ENCODE measurements at places on chromosomes 6 and 20.
A peak's percentile ranks its signal among the peaks of the same experiment; 100 is the strongest.

GRCh38 chr20:62066983-62067433 is 1.3 kb upstream of the TAF4 start:
- no peak for DNase-seq

DNA sequence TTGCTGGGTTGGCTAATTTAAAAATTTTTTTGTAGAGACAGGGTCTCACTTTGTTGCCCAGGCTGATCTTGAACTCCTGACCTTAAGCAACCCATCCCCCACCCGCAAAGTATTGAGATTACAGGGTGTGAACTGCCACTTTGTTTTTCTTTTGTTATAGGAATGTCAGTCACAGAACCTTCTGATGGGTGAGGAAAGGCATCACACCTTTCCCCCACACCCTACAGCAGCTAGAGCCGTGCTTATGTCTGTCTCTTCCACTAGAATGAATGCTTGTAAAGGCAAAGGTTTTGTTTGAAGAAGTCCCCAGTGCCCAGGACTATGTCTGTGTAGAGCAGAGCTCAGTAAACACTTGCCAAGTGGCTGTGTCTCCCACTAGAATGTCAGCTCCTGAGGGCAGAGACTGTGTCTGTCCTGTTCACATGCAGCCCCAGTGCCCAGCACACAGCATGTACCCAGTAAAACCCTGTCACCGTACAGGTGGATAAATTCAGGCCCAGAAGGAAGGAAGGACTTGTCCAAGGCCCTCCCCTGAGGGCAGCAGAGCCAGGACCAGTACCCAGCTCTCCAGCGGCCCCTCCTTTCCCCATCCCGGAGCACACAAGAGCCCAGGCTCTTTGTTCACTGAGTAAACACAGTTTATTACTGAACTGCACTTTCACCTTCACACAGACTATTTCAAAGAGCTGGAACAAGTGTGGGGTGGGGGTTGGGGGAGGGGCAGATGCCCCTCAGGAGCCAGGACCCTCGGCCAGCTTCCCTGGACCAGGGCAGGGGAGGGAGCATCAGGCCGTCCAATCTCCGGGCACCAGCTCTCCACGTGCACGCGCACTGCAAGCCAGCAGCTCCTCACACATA is 26.4 kb downstream of the COX4I2 start:
- DNase-seq: no peak

DNA sequence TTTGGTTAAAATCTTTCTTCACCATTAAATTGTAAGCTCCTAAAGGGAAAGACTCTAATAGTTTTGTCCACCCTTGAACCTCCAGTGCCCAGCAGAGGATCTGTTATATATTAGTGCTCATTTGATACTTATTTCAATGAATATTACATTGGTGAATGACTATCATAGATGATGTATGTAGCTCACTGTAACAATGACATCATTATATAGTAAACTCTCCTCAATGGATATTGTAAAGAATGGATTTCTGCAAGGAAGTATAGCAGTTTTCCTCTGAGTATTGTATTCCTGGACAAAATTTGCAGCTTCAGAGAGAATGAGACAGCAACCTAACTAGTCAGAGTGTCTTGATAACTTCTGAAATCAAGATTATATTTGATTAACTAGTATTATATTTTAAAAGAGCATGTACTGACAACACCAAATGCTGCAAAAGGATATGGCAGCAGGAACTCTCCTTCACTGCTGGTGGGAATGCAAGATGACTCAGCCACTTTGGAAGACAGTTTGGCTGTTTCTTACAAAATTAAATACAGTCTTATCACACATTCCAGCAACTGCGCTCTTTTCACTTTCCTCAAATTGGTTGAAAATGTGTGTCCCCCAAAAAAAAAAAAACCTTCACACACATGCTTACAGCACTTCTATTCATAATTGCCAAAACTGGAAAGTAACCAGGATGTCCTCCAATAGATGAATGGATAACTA is 189.8 kb upstream of the OPRM1 start:
- DNase-seq: no peak

- DNase-seq: no peak
Measured at GRCh38 chr20:58287638-58288037, 21.9 kb upstream of the RAB22A start.

DNA sequence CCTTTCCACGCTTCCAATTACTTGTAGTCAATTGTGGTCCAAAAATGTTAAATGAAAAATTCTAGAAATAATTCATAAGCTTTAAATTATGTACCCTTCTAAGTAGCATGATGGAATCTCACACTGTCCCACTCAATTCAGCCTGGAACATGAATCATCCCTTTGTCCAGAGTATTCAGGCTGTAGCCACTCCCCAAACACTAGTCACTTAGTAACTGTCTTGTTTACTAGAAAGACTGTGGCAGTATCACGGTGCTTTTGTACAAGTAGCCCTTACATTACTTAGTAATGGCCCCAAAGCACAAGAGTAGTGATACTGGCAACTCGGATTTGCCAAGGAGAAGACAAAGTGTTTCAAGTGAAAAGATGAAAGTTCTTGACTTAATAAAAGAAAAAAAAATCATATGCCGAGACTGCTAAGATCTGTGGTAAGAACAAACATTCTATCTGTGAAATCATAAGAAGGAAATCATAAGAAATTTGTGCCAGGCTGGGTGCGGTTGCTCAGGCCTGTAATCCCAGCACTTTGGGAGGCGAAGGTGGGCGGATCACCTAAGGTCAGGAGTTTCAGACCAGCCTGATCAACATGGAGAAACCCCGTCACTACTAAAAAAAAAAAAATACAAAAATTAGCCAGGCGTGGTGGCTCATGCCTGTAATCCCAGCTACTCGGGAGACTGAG is 168.5 kb upstream of the SIM1 start:
- no peak for DNase-seq

DNA sequence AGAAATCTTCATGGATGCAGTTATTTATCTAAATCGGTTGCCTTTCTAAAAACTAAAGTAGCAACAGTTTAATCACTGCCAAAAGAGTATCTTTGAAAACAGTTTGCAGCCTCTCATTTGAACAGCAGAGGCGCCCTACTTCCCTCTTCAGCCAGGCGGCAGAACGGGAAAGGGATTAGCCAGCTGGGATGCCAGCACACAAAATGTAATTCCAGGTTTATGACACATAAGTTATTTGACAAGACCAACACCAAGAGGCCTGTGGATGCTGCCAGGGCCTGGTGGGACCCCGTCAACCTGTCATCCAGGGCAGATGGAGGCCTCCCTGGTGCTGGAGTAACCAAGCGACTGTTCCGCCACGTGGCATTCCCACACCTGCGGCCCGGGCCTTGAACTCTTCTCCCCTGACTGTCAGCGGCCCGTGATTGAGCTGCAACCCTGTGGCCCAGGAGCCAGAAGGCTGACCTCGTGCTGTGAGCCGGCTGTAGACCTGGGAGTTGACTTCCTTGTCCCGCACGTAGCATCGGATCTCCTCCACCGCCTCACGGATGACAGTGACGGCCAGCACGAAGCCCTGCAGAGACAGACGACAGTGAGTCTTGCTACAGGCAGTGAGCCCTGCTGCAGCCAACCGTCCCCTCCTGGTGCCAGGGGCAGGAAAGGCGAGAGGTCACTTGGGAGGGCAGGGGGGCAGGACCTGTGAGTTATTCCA is 55.5 kb downstream of the ATP9A start:
- no peak for DNase-seq

DNA sequence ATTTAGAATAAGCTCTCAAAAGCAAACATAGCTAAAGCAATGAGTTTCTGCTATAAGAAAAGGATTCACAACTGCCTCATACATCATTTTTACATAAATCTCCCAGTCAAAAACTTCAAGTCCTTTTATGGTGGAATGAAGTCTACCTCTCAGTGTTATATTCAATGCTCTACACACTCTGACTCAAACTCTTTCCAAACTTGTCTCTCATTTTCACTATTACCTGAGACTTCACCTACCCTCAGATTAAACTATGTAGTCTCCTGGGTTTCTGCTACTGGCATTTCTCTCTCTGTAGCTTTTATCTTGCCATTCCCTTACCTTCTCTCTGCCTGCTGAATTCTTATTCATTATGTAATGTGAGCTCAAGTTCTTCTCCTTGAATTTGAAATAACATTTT is 11.4 kb downstream of the KIAA0408 start:
- no peak for DNase-seq

- peak; percentile 48 for DNase-seq
Measured at GRCh38 chr6:11251553-11252360, 19.3 kb upstream of the NEDD9 start.

DNA sequence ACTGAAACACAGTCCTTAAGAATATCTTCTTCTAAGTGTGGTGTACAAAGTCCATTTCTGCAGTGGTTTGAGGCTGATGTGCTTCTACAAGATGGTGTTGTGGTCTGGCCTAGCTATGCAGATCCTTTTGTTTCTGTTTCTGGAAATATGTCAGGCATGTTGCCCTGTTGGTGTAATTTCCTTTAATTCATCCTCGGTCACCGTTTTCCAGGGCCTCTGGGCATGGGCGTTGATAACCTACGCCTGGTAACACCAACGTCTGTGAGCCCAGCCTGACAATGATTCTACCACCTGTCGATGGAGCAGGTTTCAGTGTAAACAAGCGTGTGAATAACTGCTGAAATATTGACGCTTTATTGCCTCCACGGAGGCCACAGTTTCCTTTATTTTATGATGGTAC is 33.3 kb upstream of the AFDN start:
- DNase-seq: no peak

DNA sequence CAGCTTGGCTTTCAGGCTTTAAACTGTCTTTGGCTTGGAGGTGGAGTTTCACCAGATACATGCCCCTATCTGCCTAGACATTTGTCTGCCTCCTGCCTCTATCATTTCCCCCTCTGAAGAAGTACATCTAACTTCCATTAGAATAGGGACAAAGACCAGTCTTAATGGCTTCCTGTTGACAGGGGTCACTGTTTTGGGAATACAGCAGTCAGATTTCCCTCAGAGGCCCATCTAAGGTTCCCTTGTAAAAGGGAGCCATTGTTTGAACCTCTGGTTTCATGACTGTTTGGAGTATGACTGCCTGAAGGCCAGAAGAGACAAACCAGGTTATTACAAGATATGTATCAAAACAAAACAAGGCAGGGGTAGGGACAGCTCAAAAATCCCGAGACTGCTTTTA is 665.7 kb upstream of the GJE1 start:
- DNase-seq: no peak

DNA sequence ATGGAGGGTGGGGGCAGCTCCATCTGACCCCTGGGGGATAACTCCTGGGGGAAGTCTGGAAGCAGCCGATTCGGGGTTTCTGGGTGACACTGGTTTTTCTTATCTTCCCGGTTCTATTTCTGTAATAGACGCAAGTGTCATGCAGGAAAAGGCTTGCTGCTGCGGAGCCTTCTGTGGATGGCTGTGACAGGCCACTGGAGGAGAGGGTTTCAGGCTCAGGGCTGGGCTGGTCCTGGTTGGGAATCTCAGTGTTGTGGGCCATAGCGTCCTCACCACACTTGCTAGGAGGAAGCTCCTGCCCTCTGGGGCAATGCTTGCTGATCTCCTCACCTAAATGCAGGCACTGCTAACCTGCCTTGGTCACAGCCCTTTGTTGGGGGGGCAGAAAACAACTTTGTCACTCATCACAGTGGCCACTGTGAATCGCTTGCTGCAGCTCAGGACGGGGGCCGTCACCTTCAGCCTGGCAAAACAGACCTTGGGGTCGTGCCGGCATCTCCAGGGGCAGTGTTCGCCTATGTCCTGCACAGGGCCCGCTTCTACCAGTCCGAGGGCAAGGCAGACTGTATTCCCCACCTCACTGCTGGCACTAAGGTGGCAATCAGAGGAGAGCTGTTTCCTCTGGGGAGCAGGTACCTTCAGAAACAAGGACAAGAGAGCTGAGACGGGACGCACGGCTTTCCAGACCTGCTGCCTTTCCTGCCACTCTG is 4.4 kb upstream of the TUBB1 start:
- DNase-seq: no peak

DNA sequence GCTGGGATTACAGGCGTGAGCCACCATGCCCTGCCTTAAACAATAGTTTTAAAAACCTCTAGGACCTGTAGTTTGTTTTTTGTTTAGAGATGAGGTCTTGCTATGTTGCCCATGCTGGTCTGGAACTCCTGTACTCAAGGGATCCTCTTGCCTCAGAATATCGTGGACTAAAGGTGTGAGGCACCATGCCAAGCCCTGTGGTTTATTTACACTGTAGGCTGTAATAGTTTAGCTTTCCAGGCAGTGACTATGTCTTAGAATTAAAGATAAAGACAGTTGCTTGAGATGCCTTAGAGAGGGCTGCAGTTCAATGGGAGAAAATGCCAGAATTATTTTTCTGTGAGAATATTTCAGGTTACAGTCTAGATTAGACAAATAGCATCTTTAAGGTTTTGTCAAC is 72.9 kb downstream of the SGK1 start:
- DNase-seq: no peak

DNA sequence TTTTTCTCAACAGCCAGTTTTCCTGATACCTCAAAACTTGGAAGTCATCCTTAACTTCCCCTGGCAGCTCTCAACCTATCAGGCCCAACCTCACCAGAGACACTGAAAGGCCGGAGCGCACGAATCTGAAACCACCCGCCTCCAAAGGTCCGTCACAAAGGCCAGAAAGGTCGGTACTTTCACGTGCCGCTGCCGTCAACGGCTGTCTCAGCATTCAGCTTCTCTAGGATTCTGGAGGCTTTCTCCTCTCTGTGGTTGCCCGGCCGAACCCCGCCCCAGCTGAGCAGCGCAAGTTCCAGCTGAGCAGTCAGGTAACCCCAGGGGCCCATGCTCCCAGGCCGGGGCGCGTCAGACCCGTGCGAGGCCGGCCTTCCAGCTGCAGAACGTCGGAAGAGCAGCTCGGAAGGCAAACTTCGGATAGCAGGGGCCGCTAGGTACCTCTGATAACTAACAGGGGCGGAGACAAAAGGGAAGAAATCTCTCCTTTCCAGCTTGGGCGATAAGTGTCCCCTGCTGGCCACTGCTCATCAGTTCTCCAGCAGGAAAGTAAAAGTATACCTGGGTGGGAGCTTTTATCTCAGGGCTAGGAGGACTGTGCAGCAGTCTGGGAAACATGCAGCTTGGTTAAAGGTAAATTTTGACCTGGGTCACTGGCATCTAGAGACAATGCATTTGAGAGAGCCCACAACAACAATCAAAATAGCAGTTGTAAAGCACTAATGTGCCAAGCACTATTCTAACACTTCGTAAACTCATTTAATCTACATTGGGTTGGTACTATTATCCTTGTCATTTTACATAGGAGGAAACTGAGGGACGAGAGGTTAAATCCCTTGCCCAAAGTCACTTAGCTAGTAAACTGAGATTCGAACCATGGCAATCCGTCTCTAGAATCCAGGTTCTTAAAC is 16.1 kb downstream of the ZSCAN12 start:
- DNase-seq: peak; percentile 57

GRCh38 chr6:169960521-169960885 is 209.1 kb downstream of the ERMARD start:
- DNase-seq: no peak
